Stimulated activated CD8-positive, alpha-beta memory T cell treated with anti-CD3 and anti-CD28 coated beads, Interleukin-4, amount 100 ng/mL, for 4 hours (primary cell): ENCODE measurements at places on chromosomes 3 and 15.

GRCh38 chr3:10810376-10810775 lies 5.7 kb upstream of the SLC6A11 start:
- no peak for DNase-seq

- DNase-seq = no peak
Measured at GRCh38 chr3:3666664-3667063, 132.6 kb upstream of the LRRN1 start.

DNA sequence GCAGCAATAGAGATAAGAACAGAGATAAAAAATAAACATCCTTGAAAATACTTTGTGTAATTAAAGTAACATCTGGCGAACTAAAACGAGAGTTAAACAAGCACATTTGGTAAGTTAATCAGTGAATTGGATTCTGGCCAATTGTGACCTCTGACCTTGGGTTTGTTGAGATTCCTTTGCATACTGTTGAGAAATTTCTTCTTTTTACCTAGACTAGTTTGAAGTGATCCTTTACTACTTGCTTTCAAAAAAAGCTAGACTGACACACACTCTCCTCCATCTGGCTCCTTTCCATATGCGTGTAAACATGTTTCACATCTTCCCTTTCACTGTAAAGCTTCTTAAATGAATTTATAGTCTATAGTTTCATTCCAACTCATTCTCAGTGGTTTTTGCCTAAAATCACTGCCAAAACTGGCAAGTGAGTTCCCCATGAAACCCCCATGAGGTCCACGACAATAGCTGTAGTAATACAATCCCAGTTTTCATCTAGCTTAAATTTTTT lies 17.3 kb upstream of the GBE1 start:
- no peak for DNase-seq

DNA sequence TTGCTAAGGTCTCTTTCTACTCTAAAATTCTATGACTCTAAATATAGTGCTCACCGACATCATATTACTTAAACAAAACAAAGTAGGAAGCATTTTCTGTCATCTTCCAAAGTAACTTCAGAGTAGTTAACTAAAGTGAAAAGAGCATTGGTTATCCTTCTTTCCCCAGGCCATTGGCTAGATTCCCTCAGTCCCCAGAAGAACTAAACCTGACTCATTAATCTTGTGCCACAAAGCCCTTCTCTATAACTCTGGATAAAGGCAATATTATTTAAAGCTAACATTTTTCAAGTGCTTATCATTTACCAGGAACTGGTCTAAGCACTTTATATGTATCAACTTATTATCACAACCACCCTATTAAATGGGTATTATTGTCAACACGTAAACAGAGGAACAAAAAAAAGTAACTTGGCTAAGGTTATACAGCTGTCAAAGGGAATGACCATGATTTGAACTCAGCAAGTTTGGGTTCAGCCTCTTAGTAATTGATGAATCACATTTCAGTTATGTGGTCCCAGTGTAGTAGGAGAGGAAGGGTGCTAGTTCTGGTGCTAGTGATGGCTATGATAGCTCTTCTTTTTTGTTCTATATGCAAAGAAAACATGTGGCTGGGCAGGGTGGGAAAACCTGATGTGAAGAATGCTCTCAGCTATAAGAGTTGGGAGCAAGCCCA lies 304.9 kb downstream of the FGF12 start:
- no peak for DNase-seq

DNA sequence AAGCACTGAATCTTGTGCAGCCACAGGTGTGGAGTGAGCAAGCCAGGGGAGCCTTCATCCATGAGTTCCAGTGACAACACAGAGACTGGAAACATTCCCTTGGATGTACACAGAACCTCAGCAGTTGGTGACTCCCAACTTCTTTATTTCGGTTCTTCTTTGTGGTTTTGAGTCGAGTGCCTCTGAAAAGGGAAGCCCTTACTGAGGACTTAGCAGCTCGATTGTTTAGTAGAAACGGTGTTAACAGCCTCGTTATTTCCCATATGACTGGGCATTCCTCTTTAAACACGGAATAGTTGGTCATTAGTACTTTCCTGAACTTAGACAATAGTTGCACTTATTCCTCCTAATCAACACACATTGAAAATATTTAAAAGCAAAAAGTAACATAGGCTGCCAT lies 7.7 kb downstream of the SLCO3A1 start:
- no peak for DNase-seq
